IMR-90 (cell line): ENCODE measurements at places on chromosomes 1 and 21.
A peak's percentile ranks its signal among the peaks of the same experiment; 100 is the strongest.

DNA sequence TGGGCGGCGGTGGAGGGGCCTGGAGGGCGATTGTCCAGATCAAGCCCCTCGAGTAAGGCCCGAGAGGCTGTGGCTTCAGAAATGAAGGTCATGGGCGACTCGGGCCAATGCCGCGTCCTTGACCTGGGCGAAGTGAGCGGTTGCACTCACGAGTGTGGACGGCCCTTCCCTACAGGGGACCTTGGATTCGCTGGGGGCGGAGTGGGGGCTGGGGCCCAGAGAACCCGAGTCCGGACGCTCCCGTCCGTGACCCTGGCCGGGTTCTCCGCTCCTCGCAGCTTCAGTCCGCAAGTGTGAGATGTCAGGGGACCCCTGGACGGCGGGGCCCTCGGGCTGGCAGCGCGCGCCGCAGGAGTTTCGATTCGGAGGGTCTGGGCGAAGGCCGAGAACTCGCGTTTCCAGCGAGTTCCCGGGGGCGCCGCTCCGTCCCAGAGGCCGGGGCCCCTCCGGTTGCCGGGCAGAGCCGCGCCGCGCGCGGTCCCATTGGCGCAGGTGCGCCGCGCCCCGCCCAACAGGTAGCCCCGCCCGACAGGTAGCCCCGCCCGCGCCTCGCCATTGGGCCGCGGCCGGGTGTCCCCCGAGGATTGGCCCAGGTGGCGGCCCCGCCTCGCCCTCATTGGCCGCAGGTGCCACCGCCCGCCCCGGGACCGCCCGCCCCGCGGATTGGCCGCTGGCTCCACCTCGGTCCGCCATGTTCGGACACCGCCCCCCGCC is at the start of gene PRKCZ:
Gene PRKCZ, plus strand, starts transcription at position 694 of the 714 bp plus-strand sequence. CDS start 220 bp downstream, outside the sequence.
- no peak for DNase-seq

DNA sequence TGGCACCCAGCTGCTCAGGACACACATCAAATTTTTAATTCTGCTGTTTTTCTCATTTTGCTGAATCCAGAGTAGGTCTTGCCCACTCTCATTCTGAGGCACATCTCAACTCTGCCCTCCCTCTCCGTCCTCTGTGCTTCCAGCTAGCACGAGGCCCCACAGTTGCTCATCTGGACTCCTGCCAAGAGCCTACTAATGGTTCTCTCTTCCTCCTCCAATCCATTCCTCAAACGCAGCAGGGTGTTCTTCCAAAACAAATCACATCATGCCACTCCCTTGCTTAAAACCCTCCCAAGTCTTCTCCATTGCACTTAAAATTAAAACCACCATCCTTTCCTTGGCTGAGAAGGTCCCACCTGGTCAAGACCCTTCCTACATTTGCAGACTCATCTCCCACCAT is 49.8 kb upstream of the SCAF4 start:
- DNase-seq = peak; percentile 53

- peak; percentile 35 for DNase-seq
These were observed 86.3 kb downstream of the VWA5B1 start for GRCh38 chr1:20376880-20377494.

DNA sequence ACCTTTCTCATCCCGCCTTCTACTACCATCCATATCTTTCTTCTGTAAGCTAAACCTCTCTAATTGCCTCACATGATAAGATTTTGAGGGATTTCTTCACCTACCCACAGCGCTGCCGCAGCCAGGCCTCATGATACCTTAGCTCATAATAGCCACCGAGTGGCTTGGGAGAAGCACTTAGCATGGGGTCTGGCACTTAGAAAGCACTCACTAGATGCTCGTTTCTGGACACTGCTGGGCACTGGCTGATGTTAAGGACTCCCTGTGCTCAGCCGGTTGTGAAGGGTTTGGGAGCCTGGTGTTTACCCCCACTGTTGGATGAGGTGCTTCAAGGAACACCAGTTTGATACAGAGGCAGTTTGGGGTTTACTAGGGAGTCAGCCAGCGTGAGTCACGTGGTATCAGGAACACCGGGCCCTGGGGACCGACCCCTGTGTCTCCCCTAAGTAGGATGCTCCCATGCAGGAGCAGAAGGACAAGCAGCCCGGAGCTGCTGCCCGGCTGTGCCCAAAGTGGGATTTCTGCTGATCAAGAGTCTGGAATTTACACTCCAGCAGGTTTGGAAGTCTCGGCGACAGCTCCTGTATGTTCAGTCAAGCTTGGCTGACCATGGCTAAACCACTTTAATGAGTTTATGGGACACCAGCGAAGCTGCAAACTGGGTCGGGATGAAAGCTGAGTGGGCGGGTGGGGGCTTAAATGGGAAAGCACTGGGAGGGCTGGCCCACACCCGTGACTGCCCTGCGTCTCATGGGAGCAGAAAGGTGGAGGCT is 63.3 kb downstream of the GALNT2 start:
- DNase-seq = no peak

GRCh38 chr1:101704895-101705294 is 291.8 kb downstream of the OLFM3 start:
- no peak for DNase-seq

GRCh38 chr1:105608713-105609112 is 1447.8 kb upstream of the PRMT6 start:
- no peak for DNase-seq

DNA sequence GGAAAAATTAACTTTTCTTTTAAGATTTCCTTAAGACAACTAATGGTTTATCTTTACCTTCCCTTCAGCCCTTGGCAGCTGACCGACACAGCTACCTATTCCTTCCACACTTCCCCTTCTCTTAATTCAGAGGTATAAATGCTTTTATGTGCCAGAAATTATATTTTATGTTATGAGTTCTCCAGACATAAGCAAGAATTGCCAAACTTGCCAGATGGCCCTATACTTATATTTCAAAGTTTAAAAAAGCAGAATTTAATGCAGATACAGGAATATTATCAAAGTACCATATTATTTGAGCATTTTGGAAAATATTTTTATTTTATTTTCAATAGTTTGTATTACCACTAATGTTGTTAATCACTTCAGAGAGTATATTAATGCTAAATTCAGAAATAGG is 445.0 kb downstream of the PTBP2 start:
- DNase-seq = no peak

DNA sequence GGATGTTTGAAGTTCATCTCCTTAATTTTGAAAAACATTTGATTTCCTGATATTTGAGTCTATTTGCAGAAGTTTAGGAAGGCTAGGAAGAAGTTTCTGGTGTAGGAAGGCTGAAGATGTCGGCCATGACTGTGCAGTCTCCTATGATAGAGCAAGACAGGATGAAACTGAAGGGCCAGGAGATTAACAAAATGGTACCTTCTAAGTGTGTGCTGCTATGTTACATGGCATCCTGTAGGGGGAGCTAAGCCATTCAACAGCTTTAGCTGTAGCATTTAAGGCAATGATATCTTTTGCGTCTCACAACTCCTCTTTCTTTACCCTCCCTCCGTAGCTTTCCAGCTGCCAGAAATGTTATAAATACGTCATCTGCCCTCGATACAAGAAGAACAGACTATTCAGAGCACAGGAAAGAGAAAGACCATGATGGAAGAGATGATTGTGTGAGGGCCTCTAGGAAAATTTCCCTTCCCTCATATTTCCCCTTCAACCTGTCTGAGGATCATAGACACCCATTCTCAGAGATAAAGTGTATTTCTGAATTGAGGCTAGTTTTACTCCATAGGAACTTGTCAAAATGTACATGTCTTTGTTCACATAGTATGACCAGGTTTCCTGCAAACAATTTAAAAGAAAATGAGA is 61.1 kb downstream of the XCL1 start:
- DNase-seq = peak; percentile 38

DNA sequence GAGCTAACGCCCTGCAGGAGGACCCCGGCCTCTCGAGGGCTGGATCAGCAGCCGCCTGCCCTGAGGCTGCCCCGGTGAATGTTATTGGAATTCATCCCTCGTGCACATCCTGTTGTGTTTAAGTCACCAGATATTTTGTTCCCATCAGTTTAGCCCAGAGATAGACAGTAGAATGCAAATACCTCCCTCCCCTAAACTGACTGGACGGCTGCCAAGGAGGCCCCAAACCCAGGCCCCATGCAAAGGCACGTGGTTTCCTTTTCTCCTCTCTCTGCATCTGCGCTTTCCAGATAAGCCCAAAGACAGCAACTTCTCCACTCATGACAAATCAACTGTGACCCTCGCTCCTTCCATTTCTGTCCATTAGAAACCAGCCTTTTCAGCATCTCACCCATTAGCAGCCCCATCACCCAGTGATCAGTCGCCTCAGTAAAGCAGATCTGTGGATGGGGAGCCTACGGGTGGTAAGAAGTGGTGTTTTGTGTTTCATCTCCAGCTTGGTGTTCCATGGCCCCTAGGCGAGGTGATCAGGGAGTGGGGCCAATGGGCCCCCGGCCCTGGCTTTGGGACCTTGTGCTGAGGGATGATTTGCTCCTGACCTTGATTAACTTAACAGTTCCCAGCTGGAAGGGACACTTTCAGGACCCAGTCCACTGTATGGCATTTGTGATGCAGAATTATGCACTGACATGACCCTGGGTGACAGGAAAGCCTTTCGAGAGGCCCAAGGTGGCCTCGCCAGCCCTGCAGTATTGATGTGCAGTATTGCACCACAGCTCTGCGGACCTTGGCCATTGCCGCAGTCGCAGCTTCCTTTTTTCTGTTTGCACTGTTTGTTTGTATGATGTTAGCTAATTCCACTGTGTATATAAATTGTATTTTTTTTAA is 5.2 kb downstream of the NPPA start:
- DNase-seq = peak; percentile 34

- DNase-seq = peak; percentile 71
These were observed 74.7 kb downstream of the RUNX1 start for GRCh38 chr21:34974162-34974981.

- no peak for DNase-seq
These were observed 314.2 kb downstream of the RWDD3 start for GRCh38 chr1:95548211-95548610.

DNA sequence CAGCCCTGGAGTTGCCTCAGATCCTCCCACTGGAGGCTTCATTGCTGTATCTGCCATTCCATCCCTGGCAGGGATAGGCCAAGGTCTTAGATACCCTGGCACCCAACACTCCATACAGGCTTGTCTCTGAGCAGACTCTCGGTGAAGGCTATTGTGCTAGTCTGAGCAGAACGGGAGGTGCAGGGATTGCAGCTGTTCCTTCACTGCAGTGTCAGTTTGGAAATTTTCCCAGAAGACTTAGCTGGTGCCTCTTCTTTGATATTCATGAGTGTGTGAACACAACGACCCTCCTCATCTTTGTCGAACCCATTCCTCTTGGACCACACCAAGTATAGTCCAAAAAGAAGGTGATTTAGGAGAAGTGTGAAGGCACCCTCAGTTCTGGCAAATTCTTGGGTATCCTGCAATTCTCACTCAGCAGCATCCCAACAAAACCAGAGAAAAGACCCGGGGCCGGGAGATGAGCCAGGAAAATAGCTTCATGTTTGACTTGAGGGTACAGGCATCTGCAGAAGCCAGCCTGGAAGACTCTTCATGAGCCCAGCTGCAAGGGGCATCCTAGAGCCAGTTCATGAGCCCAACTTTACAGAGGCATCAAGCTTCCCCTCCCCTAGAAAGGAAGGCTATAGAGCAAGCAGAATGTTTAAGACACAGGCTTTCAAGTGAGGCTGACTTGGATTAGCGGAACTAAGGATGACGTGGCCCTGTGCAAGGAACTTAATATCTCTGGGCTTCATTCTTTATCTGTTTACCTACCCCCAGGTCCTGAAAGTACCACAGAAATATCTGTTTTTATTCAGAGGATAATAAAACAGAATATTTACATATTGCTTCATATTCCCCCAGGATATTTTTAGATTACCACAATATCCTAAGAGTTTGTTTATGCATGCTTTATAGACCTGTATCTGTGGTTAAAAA is 38.8 kb upstream of the HAO2 start:
- DNase-seq = no peak

DNA sequence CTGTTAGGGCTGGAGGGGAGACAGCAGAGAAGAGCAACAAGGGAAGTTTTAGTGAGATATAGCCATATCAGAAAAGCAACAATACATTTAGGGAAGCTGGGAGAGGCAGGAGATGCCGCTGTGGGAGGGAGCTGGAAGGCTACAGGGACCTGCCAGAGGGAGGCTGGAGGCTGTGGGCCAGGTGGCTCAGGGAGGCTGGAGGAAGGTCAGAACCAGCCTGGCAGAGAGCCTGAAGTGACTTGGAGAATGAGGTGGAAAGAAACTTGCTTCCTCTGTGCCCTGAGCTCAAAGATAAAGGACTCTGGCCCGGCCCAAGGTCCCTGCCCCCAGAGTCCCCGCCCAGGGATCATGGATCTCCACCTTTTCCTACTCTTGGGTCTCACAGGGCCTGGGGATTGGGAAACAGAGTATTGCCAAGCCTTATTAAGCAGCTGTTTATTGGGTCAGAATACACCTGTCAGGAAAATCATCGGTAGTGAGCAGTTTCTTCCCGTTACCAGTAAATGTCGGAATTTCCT is 85.9 kb downstream of the KIF26B start:
- no peak for DNase-seq

GRCh38 chr1:108575375-108575774 is 15.5 kb downstream of the EEIG2 start:
- peak; percentile 10 for DNase-seq

DNA sequence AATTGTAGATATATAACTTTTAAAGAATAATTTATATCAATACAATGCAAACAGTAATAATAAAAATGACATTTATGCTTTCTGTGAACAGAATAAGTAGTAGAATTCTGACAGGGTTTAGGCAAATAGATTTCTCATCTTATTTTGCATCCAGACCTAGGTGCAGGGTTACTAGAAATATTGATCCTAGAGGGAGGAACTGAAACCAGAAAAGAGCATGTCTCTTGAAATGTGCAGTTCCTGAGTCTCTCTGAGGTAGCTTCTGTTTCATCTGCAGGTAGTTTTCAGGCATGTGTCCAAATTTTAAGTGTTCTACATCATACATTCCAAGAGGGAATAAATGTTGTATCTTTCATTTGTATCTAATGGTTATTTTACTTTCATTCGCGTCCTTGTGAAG is 631.9 kb upstream of the ADGRL4 start:
- no peak for DNase-seq
